ENCODE measurements at places on chromosomes 1 and 21. TPM values are rescaled to one million over a fixed set of nuclear protein-coding genes. Genes with fewer than 3 reads are reported as not detected.

The NES gene
- not detected for total RNA-seq

The CD247 gene
- 196 TPM for total RNA-seq

The OR6N1 gene
- total RNA-seq, result not detected

The DNAJC28 gene
- total RNA-seq, result 0.16 TPM

The FOXO6 gene
- total RNA-seq, result 0.11 TPM

The CFHR1 gene
- not detected for total RNA-seq

The LMOD1 gene
- not detected for total RNA-seq

The ETV3L gene
- total RNA-seq, result not detected

The CTNNBIP1 gene
- total RNA-seq, result 7.5 TPM

The ERMAP gene
- total RNA-seq, result 4.8 TPM

The RNU1-3 gene
- 2,033 TPM for total RNA-seq

The SPATA45 gene
- not detected for total RNA-seq

The PLA2G2F gene
- total RNA-seq, result not detected

The KRTAP12-2 gene
- not detected for total RNA-seq

The MTFR1L gene
- 29.6 TPM for total RNA-seq

The MEX3A gene
- total RNA-seq, result 1.6 TPM

All from activated T-helper 2 cell treated with anti-CD3 and anti-CD28 coated beads, Interferon-gamma antibody, Interleukin-2, Interleukin-4, amounts not matched to agents 10 μg/mL and 5 μg/mL and 100 μg/mL, durations not matched to agents 14 hours and 24 hours and 36 hours (primary cell).